Activated CD4-positive, CD25-positive, alpha-beta regulatory T cell (primary cell): ENCODE measurements at places on chromosomes 5 and 9.

GRCh38 chr5:159135896-159136531 lies 36.3 kb upstream of the EBF1 start:
- DNase-seq = no peak

DNA sequence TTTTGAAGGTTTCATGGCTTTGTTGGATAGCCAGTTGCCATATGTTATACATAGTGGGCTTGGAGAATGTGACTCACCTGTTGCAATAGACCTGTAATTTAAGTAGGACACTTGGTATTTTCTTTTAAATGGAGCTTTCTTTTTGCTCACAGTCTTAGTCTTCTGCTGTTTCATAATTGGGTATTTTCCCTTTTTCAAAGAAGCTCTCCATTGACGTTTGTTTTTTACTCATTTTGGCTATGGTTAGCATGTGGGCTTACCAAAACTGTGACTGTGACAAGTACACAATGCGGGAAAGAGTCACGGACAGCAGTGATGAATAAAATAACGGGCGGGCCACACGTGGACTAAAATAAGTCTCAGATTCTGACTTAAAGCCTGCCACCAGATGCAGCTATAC lies 23.2 kb upstream of the RNF20 start:
- no peak for DNase-seq

- DNase-seq = no peak
Measured at GRCh38 chr9:89916001-89916597, 311.3 kb downstream of the GADD45G start.

GRCh38 chr9:75001719-75002421 lies 26.2 kb downstream of the CARNMT1 start:
- DNase-seq = no peak

- no peak for DNase-seq
Measured at GRCh38 chr5:59257488-59258400, 635.8 kb downstream of the PDE4D start.
